Activated CD8-positive, alpha-beta memory T cell treated with anti-CD3 and anti-CD28 coated beads for 48 hours (primary cell): ENCODE measurements at places on chromosomes 12 and 14.

DNA sequence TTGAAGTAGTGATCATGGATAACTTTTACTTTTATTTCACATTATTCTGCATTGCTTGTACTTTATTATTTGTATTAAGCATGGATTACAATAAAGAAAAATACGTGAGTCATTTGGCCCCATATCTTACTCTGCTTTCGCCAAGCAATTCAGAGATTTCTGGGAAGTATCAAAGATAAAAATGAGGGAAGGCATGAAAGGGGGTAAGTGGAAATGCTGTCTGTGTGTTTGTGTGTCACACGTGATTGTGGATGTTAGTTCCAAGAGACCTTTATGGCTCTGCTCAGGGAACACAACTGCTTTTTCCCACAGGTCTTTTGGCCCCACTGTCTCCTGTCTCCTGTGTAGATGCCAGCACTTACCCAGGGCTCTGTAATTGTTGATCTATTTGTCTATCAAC, 10.5 kb downstream of the NID2 start:
- no peak for DNase-seq

DNA sequence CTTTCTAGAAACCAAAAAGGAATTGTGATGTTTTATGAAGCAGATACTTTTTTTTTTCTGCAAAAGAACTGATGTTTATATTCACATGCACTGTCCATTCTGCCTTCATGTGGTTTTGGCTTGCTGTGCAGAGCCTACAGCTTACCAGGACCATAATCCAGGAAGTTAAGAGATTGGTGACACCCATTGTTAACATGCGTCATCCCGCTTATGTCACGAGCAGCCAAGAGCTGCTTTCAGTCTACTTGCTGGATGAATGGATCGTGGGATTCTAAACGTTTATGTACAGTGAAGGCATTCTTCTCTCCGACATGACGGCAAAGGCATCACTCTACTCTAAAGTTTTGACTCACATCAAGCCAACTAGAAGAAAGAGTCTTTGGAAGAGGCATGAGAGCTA, 76.6 kb downstream of the PAX9 start:
- DNase-seq: no peak

GRCh38 chr12:131732-132495, 65.3 kb downstream of the IQSEC3 start:
- no peak for DNase-seq

- no peak for DNase-seq
Measured at GRCh38 chr12:54562750-54563356, 13.5 kb downstream of the PDE1B start.

DNA sequence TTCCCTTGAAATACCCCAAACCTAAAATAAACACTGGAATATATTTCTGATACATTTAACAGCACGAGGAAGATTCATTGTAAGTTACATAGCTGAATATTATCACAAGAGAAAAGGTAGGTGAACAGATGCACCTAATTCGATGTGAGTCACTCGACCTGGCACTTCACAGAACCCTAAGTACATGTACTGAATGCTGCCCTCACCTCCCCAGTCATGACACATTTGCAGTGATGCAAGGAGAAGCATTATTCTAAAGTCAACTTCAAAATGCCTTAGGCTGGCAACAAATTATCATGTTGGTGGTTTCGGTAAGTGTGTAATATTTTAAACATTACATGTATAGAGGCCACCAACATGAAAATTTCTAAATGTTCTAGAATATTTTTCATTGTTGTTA, 35.2 kb upstream of the TMTC2 start:
- no peak for DNase-seq
